ENCODE measurements at places on chromosomes 1 and 21.

DNA sequence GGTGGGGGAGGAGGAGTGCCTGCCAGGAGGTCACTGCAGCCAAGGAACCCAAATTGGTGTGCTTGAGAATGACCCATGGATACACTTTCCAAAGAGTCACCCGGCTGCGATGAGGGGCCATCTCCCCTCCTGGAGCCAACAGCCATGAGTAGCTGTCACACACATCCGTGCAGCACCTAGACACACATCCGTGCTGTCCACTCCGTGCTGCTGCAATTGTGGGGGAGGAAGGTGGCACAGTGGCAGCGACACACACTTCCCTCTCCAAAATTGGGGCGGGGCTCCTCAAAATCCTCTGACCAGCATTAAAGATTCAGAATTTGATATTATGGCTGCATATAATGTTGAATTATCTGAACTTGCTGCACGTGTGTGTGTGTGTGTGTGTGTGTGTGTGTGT is 15.8 kb downstream of the TP73 start:
- no peak for DNase-seq

DNA sequence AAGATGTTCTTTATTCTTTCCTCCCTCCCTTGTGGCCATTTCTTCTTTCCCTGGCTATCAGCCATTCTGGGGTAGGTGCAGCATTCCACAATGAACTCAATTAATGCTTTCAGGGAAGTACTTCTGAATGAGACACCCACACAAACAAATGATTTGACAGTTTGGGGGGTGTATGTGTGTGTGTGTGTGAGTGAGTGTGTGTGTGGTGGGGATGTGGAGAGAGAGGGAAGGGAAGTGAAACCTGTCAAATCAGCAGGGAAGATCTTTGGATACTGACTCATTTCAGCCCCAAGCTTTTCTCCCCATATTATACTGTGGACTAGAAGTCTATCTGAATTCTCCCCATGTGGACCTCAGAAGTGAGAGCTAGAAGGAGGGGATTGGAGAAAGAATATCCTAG is 154.9 kb upstream of the CD34 start:
- DNase-seq: no peak

DNA sequence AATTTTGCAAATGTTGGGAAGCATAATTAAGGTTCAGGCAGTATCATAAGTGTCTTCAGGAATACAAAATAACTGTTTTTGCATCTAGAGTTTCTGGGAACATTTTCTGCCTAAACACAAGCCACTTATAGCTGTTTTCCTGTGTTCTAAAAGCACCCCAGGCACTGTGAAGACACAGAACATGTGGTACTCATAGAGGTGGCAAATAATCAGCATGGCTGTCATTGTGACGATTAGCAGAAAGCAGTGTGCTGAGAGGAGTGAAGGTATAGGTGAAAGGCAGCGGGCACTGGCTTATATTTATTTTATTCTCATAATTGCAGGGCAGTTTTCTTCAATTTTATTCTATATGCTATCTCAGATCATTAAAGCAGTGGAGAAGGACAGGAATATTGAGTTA is 119.6 kb downstream of the LRRC53 start:
- no peak for DNase-seq

GRCh38 chr1:37400466-37401225 is 73.7 kb upstream of the ZC3H12A start:
- no peak for DNase-seq

- DNase-seq: no peak
These were observed 50.6 kb upstream of the CNTN2 start for GRCh38 chr1:204992201-204992997.

DNA sequence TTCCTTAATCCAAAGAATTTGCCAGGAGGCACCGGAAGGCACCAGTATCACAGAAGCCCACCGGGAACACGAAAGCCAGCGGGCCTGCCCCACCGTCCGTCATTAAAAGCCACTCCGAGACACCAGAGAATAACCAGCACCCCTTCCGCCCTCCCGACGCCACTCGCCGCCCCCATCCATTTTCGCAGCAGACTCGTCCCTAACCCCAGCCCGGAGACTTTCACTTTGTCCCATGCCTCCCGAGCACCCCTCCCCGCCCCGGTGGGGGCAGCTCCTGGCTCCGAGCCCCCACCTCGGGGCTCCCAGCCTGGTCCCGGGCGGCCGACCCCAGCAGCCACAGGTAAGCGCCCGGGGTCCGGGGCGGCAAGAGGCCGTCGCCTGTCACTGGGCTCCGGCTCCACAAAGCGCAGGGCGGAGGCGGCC is 105.4 kb downstream of the SLC45A1 start:
- peak; percentile 35 for DNase-seq

DNA sequence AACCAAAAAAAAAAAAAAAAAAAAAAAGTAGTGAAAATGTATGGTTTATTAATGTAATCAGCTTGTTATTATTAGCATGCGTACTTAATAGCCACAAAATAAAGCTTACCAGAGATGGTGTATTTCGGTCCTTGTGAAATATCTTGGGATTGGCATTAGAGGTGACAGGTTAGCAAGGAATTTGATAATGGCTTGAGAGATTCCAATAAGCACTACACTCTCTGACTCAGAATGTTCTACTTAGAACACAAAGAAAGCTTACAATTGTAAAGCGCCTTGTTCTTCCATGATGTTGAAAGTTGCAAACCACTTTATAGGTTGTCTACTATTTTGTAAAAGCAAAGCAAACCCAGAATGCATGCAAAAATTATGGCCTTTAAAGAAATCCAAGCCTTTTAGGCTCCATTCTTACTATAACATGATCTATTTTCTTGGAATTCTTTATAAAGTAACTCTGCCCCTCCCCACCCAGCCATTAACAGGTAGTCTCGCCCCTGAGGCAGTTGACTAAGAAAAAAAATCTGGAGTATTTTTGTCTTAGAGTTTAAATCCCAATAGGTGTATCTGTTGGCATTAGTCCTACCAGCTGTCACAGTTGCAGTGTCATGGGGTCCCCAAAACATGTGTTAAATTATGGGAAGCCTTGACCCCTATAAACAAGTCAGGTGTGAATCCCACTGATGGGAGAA is 129.2 kb downstream of the DHRS3 start:
- no peak for DNase-seq

GRCh38 chr1:29579821-29580425 is 343.6 kb downstream of the PTPRU start:
- no peak for DNase-seq

DNA sequence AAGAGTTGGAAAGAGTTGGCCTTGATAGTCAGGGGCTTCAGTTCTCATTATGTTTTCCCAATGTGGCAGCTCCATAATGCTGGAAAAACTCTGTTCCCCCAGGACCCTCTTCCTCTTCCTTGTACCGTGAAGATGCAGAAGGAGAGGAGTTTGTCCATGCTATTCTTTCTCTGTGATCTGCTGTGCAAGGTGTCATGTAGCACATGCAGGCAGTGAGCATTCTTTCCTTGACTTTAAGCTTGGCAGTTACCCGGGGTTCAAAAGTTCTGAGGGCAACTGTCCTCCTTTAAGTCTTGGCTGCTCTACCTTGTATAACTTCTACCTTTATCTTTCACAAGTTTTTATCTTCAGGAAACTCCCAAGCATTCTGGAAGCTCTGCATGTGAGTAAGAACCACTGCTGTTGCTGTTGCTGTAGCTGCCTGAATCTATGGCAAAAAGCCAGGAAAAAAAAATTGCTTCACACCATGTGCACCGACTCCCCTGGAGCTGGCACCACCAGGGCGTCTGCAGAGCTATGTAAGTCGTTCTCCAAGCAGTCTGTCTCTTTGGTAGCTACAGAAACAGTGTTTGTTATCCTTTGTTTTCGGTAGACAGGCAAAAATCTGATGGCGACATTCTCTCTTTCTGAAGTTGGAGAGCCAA is 42.7 kb upstream of the SLC16A1 start:
- DNase-seq: no peak

DNA sequence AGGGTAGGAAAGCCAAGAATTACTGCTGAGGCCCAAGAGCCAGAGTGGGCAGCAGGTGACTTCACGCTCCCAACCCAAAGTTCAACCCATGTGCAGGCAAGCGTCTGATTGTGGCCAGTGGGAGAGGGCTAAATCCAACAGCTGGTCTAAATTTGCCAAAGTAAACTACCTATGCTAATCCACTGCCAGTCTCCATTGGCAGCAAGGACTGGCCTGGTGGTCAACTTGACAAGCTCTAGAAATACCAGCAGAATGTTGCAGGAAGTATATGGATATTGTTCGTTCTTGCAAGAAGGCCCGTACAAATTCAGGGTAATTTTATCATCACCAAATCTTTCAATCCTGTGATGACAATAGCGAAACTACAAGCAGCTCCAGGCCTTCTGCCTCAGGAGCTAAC is 1.5 kb downstream of the TMEM63A start:
- no peak for DNase-seq

DNA sequence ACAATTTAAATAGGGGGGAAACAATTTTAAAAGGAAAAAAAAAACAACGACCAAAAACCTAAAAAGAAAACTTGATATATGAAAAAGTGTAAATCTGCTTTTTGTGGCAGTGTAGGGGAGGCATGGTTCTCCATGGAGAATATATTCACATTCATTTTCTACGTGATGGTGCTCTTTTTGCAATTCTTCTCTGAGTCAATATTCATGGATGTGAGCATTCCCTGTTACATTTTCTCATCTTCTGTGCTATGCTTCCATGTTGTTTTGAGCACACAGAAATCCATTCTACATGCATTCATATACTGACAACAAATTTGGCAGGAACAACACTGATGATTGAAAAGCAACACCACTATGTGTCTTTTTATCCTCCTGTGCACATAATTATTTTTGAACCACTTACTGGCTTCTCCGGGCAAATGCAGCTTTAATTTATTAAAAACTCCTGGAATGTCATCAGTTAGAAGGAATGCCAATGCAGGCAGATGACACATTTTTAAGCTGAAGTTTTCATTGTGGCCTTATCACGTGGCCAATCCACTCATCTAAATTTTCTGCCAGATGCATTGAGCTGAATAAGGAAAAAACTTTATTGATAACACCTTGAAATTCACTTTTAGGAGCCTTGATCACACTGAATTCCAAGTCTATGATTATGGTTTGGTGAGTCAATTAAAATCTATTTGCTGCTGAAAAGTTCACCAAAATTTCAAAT is 590.6 kb downstream of the NUF2 start:
- DNase-seq: no peak

- no peak for DNase-seq
These were observed 697 bp upstream of the C21orf91 start for GRCh38 chr21:17819877-17820229.

GRCh38 chr1:48000883-48001282 is 3.7 kb upstream of the TRABD2B start:
- DNase-seq: no peak
